SK-N-MC (cell line): ENCODE measurements at places on chromosomes 4 and X.

DNA sequence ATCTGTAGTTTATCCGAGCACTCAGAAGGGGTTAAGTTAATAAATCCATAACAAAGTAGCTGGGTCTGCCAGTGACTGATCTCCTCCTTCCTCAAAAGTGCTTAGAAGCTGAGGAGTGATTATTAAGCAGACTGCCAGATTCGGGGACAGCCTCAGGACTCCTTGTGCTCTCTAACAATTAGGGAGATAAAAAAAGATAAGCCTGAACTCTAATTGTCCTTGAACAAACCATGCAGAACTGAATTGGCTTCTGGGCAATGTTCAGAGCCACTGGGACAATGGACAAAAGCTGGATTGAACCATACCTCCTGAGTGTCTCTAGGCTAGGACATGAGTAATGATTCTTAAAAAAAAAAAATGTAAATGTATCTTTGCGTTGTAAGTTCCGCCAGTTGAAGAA is 22.7 kb upstream of the GRPR start:
- DNase-seq: no peak

GRCh38 chr4:955161-955921 is 18.0 kb downstream of the DGKQ start:
- no peak for DNase-seq

DNA sequence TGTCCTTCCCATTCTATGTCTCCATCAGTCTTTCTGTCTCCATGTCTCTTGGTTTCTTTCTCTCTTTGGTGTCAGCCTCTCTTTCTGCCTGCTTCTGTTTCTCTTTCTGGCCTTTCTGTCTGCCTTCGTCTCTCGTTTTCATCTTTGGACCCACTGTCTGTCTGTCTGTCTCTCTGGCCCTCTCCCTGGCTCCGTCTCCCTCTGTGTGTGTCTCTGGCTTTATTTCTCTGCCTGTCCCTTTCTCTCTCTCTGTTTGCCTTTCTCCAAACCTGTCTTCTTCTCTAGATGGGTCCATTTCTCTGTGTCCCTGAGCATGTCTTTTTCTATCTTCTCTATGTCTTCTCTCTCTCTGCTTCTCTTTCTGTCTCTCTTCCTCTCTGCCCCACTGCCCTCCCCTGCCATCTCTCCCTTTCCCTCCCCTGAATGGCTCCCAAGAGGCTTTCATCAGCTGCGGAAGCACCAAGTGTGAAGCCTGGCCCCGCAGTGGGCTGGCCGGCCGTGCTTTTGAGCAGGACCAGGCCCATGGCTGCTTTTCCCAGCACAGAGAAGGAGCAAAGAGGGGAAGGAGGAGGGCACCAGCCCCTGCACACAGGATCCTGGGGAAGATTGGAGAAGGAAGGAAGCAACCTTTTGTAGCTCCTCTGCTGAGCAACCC is 57.4 kb downstream of the PJA1 start:
- DNase-seq: no peak

DNA sequence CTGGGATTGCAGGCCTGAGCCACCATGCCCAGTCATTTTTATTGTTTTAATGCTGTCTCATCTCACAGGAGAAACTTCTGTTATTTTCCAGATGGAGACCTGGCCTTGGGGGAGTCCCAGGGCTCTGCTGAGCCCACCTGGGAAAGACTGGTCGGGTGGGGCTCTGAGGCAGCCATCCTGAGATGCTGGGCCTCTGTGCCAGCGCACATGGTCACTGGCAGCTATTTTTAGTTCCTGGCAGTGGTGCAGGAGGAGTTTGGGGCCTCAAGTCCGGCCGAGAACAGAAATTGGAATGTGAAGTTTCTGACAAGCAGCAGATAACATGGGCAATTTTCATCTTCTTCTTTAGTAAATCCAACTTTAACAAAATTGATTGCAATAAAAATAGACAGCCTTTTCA is 44.5 kb downstream of the SORCS2 start:
- DNase-seq: no peak

DNA sequence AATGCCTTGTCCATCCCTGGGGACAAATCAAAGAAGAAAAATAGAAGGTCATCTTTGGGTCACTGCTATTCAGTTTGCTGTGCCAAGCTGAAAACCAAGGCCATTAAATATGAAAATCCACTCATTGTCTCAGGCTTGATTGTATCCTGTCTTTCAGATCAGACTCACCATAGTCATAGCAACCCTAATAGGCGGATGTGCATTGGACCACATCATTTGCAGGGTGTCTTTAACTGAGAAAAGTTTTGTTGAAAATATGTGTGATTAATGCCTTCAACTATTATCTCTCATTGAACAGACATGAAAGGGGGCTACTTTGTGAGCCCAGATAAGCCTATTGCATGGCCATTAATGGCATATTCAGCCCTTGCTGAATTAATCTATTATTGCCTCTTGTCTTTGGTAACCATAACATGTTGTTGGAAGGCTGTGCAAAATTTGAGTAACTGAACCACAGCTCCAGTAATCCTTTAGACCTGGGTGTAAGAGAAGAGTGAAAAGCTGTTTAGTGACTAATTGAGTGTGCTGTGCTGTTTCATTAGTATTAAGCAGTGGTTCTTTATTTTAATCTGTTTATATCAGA is 453.6 kb upstream of the EPHA5 start:
- no peak for DNase-seq

GRCh38 chr4:176432811-176433540 is 113.2 kb downstream of the SPCS3 start:
- no peak for DNase-seq

DNA sequence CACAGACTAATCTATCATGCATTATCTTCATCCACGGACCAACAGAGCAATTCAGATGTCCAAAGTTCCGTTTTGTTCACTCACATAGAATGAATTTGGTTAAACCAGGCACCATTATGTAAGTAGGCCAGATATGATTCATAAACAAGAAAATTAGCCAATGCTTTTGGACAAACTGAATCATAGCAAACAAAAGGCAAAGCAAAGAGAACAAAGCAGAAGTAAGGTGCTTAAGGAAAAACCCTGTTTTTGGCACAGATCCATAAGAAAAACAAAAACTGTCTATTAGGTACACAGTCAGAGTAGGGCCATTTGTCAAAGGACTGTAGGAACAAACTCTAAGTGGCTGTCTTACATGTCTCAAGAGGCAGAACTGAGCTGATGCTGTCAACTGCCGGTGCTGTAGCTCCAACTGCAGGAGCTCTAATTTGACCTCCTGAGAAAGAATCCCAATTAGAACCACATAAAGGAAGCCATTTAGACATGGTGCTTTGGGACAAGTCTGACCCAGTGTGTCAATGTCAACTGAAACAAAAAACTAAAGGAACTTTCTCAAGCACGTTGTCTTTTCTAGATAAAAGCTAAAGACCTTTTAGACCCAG is 146.7 kb downstream of the COL25A1 start:
- DNase-seq: no peak

DNA sequence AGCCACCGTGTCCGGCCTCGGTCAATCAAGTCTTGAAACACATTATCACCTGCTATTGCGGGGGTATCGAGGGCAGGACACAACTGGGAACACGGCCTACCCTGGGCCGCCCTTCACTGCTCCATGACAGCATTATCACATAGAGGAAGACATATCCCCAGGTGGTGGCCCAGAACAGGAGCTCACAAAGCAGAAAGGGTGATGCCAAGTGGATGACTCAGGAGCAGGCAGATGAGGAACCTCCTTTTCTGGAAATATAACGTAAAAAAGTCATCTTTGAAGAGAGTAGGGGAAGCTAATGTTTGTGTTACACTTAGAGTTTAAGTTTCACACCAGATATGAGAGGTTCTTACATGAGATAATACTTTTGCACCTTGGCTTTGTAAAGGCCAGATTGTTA is 5.3 kb upstream of the SUPT20HL1 start:
- DNase-seq: no peak

- DNase-seq: no peak
Measured at GRCh38 chr4:4641254-4641653, 99.4 kb upstream of the STX18 start.

GRCh38 chrX:113399506-113400192 is 559.0 kb upstream of the AMOT start:
- DNase-seq: no peak

GRCh38 chrX:134813697-134814096 is 155.4 kb upstream of the PLAC1 start:
- no peak for DNase-seq

GRCh38 chr4:150357829-150358228 is 224.1 kb upstream of the MAB21L2 start:
- DNase-seq: no peak

DNA sequence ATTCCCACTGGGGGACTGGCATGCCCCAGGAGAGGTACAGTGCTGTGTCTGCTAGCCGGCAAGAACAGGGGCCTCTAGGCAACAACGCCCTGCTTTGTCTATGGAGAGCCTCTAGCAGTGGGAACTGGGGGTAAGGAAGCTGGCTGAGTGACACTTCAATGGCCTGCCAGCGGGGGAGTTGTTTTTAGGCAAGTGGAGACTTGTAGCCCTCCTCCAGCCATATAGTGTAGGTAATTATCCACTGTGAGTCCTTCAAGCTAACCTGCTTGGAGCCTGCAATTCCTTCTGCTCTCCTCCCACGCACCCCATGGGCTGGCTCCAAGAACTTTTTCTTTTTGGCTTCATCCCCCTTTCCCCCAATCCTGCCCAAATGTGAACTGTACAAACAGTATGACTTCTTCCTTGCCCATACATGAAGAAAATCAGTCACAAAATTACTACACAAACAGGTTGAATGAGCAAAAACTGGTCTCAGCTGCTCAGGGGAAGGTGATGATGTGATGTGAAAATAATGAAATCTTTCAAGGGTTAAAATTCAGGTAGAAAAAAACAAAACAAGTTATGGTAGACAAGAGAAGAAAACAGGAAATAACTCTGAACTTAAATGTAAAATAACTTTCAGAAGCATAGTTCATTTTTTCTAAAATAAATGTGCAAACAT is 33.1 kb downstream of the LEF1 start:
- no peak for DNase-seq

DNA sequence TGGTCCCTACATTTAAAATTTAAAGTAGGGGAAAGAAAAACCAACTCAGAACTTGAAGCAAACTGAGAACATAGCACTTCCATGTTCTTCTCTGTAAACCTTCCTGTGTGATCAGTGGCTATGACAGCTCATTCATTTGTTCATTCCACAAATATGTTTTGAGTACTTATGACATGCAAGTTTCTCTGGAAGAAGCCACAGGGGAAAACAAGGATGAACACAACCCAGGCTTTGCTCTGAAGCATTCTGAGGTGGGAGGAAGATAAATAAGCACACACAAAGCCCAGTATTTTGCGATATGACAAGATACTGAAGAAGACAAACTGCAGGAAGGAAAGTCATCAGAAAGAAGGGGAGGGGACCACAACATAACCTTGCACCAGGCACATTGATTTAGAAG is 96.4 kb downstream of the CHIC2 start:
- no peak for DNase-seq

DNA sequence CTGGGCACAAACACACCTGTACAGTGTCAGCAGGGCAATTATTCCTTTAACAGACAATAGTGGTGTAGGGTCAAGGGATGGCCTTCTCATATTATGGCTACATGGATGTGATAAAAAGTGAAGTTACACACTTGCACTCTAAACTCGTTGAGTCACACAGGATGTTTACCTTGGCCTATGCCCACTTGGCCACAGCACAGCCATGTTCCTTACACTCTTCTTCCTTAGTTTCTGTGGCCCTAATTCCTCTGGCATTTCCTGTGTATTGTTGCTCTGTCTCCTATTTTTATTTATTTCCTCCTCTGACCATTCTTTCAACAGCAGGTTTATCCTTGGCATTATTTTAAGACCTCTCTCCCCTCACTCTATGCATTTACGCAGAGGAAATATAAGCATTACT is 86.8 kb upstream of the NPFFR2 start:
- no peak for DNase-seq

- no peak for DNase-seq
Measured at GRCh38 chr4:176319704-176320339, at the start of gene SPCS3. SPCS3 (plus strand) TSS chr4:176319966; CDS start chr4:176320077, 111 bp downstream.

GRCh38 chr4:79495447-79495846 is 87.4 kb upstream of the GK2 start:
- DNase-seq: no peak

DNA sequence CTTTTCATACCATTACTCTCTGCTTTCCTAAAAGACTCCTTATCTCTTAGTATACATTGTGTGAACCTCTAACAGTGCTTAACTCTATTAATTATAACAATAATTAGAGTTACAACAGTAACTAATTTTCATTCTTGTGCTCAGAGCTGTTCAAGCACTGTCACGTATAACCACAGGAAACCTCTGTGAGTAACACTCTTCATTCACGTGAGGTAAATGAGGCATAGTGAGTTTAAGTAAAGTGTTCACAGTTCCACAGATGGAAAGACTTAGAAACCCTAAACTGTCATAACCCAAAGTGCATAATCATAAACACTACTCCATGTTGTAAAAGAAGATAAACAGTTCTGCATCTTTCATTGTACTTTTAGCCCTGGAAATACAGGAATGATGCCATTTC is 222.4 kb downstream of the CCSER1 start:
- no peak for DNase-seq

GRCh38 chr4:173211838-173212237 is 43.2 kb downstream of the GALNT7 start:
- DNase-seq: no peak

- DNase-seq: no peak
Measured at GRCh38 chrX:100405424-100405823, 4.6 kb downstream of the PCDH19 start.

DNA sequence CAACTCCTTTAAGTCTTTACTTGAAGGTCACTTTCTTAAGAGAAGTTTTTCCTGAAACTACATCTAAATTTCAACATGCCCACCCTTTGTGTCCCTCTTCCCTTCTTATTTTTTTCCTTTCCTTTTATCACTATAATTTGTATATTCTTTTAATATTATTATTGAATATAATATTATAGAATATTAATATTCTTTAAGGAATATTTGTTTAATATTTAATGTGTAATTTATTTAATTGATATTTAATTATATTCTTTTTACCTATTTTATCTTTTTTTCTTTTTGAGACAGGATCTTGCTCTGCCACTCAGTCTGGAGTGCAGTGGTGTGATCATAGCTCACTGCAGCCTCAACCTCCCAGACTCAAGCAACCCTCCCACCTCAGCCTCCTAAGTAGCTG is 114.8 kb downstream of the KDR start:
- DNase-seq: no peak

DNA sequence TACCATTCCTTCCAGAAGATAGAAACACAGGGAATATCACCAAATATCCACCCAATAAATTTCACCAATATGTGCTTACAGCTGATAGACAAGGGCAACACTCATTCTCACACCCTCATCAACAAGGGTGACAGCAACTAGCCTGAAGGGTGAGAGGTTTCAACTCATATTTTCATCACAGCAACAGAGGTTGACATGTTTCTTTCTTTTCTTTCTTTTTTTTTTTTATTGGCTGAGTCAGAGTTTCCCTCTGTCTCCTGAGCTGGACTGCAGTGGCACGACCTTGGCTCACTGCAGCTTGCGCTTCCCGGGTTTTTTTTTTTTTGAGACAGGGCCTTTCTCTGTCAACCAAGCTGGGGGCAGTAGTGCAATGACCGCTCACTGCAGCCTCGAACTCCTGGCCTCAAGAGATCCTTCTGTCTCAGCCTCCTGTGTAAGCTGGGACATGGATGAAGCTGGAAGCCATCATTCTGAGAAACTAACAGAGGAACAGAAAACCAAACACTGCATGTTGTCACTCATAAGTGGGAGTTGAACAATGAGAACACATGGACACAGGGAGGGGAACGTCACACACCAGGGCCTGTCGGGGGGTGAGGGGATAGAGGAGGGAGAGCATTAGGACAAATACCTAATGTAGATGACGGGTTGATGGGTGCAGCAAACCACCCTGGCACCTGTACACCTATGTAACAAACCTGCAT is 27.5 kb upstream of the ASMTL start:
- no peak for DNase-seq

GRCh38 chrX:44099366-44099765 is 126.2 kb upstream of the NDP start:
- DNase-seq: no peak

- no peak for DNase-seq
Measured at GRCh38 chrX:10514891-10515290, 105.5 kb downstream of the MID1 start.
